Stimulated activated CD4-positive, alpha-beta T cell treated with anti-CD3 and anti-CD28 coated beads, TNF-alpha, amount 100 ng/mL, for 1 hour (primary cell): ENCODE measurements at places on chromosomes 4 and X.

DNA sequence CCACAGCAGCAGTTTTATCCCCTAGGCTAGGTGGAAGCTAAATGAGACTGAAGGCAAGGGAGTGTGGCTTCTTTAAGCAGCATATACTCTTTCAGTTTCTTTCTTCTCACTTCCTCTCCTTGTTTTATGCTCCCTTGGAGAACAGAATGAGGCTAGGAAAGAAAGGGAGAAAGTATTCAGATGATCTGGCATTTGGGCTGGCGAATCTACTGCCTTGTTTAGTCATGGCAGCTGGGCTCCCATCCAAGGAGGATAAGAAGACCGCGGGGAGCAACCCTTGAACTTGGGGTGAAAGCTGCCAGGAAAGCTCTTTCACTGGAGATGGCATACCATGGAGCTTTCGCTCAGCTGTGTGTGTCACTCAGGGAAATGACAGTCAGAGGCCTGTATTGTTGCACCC, 72.1 kb downstream of the ARHGEF38 start:
- DNase-seq: no peak

DNA sequence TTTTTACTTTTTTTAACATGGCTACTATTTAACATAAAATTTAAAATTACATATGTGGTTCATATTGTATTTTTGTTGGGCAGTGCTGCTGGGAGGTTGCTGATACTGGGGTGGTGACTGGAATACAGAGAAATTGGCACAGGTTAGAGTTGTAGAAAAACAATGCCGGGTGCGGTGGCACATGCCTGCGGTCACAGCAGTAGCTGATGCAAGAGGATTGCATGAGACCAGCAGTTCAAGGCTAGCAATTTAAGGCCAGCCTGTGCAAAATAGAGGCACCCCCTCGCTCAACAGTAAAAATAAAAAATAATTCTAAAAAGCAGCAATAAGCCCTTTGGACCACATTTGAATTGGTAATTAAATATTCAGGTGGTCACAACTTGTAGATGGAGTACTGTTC, 11.8 kb upstream of the CPE start:
- no peak for DNase-seq

DNA sequence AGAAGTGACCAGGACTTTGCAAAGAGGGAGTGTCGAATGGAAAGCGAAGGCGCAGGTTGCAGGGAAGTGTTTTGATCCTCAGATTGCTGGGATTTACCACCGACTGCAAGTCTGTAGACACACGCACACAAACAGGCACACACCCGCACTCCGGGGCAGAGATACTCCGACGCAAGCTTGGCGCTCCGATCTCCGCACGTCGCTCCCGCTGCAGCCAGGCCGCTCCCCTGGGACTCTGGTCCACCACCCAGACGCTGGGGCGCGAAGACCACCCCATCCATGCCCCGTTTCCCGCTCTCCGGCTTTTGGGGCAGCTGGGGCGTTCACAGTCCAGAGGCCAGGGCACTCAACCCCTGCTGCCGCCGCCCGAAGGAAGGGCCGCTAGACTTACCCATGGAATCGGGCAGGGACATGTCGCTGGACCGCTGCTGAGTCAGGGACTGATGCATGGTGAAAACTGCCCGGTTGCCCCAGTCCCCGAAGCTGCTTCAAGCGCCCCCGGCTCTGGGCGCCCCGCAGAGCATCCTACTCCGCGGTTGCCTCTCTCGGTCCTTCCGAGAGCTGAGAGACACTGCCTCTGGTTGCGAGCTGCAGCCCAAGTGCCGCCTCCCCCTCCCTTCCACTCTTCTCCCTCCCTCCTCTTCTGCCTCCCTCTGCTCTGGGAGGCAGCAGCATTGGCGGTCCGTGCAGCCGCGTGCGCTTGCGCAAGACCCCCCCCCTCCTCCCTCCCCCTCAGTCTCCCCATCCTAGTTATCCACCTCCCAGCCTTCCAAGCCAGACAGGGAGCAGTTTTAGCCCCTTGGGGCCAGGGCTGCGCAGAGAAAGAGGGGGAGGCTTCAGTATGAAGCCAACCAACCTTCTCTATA, at the start of gene TMEM255A:
Gene TMEM255A, minus strand, starts transcription at position 601 of the 866 bp plus-strand sequence. Its CDS starts 152 bp downstream, at position 449.
- DNase-seq: no peak

DNA sequence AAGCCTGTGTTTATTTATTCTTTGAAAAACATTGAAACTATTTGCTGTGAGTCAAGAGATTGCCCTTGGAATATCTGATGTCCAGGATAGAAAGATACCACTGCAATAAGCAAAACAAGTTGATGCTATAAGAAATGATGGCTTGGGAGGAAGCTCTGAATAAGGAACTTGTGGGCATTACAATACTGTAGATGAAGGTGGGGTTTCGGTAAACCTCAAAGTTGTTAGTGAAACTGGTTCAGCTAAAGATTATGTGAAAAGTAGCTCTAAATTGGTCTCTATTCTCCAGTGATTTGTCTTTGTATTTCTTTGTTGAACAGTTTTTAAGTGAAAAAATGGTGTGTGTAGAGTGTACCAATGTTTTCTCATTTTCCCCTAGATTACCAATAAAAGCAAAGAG, 128.7 kb downstream of the AKAP4 start:
- DNase-seq: no peak

- no peak for DNase-seq
Measured at GRCh38 chr4:40808926-40809457, 59.2 kb downstream of the NSUN7 start.

GRCh38 chr4:75499900-75500299, 14.3 kb downstream of the RCHY1 start:
- no peak for DNase-seq

DNA sequence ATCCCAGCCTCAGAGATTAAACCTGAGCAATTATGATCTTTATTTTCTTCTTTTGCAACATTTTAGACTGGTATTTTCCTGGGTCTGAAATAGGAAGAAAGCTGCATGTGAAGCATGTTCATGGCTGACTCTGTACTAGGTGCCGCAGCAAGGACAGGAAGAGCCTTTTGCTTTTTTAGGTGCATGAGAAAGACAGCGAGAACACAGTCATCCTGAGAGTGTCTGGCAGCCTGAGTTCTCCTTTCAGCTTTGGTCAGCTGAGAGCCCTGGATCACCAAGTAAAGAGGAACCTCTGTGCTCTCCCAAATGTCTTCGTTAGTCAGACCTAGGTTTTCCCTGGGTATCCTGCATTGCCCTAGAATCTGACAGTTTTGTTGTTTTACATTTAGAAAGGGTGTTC, 29.8 kb downstream of the FAM149A start:
- DNase-seq: no peak

- no peak for DNase-seq
Measured at GRCh38 chr4:16000708-16001483, 37.9 kb upstream of the FGFBP2 start.

- no peak for DNase-seq
Measured at GRCh38 chr4:11635342-11635741, 206.6 kb upstream of the HS3ST1 start.

GRCh38 chr4:28228561-28229491, 1368.2 kb downstream of the STIM2 start:
- DNase-seq: no peak

- no peak for DNase-seq
Measured at GRCh38 chr4:85787133-85787532, 312.2 kb downstream of the ARHGAP24 start.

DNA sequence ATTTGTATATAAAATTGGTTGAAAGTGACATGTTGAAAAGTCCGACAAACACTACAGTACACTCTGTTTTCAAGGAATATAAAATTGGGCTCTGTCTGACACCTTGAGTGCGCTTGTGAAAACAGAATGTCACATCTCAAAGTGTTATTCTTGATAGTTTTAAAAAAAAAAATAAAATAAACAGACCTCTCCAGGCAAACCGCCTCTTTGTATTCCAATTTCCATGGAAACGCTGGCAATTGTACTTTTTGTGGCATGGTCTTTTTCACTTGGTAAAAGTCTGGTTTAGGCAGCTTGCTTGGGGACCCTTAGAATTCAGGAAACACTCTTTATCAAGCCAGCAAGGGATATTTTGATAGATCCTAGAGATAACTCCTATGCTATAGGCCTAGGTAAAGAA, 302.5 kb downstream of the RAB28 start:
- no peak for DNase-seq
